ENCODE measurements at places on chromosomes 3 and 15.

GRCh38 chr3:58116161-58116955 is 94.4 kb downstream of the DNASE1L3 start:
- peak; percentile 11 for DNase-seq

GRCh38 chr3:153319705-153320554 is 157.9 kb downstream of the RAP2B start:
- DNase-seq = no peak

- DNase-seq = no peak
Measured at GRCh38 chr3:36606871-36607765, 157.2 kb downstream of the DCLK3 start.

DNA sequence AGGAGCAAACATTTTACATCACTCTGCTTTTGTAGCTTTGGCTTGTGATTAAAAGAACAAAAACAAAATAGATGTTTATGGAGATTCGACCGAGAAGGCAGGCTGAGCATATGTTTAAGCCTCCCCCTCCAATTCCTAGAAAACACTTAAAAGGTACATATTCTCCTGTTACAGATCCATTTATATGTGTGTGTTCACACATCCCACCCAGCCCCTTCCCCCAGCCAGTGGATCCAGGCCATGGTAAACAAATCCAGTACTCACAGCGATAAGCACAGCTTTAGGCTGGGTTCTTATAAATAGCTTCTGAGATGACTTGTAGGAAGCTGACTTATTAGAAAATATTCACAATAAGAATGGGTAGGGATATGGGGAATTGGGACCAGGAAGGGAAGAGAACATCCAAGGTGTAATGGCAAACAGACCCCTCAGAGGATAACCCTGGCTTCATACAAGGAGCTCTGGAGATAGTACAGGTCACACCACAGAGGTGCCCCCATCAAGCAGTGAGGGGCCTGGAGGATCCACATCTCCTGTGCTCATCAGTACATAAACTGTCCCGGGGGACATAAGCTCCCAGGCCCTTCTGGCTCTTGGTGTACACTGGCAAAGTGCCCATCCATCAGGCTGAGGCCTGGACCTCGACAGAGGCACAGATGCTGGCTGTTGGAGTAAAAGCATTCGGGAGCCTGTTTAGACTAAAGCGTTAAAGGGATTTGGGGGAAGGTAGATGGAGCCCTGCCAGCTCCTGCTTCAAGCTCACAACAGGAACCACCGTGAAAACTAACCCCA is 70.0 kb upstream of the UBE2E1 start:
- DNase-seq = no peak

- no peak for DNase-seq
Measured at GRCh38 chr3:169430707-169431404, 232.7 kb downstream of the MECOM start.

GRCh38 chr3:137588871-137589270 is 175.2 kb upstream of the SOX14 start:
- DNase-seq = no peak

- DNase-seq = no peak
Measured at GRCh38 chr3:136995652-136996051, 37.9 kb downstream of the IL20RB start.

GRCh38 chr3:37174532-37175126 is at the start of gene LRRFIP2:
LRRFIP2 (minus strand) TSS chr3:37174582; CDS start chr3:37148983, 25,599 bp downstream.
- no peak for DNase-seq

DNA sequence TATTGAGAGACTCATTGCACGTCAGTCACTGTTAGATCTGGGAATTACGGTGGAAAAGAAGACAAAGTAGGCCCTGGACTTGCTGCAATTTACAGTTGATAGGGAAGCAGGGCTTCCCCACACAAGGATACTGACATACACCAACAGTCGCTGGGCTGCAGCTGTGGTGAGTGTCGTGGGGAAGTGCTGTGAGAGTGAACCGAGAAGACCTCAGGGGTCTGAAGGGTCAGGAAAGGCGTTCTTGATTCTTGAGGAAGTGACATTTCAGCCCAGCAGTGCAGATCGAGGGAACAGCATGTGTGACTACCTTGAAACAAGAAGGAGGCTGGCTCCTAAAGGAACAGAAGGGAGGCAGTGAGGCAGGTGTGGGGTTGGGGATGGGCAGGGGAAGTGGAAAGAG is 22.5 kb downstream of the MYZAP start:
- no peak for DNase-seq

- no peak for DNase-seq
Measured at GRCh38 chr15:66838671-66839239, 136.7 kb downstream of the SMAD6 start.

DNA sequence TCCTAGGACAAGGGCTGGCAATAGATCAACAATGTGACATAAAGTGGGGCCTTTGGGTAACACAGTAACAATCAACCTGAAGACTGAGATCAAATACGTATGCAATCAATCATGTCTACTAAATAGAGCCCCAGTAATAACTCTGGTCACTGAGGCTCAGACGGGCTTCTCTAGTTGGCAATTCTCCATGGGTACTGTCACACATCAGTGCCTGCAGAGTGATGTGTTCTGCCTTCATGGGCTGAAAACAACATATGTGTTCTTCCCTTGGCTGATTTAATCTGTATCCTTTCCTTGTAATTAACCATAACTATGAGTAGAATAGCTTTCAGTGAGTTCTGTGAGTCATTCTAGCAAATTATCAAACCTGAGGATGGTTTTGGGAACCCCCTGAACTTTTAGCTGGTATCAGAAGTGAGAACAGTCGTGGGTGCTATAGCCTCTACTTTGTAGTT is 113.6 kb downstream of the TMCO5A start:
- DNase-seq = no peak

DNA sequence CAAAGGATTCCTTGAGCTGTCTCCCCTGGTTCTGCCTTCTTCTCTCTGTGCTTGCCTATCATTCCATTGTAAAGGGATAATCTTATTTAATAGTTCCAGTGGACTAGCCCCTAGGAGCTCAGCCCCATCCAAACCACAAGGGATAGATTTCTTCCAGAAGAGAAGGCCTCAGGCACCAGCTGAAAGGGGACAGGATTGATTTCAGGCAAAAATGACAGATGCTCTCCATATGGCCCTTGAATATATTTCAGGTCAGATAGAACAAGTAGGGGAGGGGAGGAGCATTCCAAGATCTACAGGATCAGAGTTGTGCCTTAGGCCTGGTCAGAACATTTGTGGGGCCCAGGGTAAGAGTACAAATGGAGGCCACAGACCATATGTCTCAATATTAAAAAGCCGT is 85.3 kb downstream of the RPLP1 start:
- no peak for DNase-seq

GRCh38 chr15:36469311-36469966 is 110.0 kb upstream of the CDIN1 start:
- DNase-seq = no peak

GRCh38 chr3:119738741-119739140 is 35.9 kb downstream of the CFAP91 start:
- DNase-seq = no peak

DNA sequence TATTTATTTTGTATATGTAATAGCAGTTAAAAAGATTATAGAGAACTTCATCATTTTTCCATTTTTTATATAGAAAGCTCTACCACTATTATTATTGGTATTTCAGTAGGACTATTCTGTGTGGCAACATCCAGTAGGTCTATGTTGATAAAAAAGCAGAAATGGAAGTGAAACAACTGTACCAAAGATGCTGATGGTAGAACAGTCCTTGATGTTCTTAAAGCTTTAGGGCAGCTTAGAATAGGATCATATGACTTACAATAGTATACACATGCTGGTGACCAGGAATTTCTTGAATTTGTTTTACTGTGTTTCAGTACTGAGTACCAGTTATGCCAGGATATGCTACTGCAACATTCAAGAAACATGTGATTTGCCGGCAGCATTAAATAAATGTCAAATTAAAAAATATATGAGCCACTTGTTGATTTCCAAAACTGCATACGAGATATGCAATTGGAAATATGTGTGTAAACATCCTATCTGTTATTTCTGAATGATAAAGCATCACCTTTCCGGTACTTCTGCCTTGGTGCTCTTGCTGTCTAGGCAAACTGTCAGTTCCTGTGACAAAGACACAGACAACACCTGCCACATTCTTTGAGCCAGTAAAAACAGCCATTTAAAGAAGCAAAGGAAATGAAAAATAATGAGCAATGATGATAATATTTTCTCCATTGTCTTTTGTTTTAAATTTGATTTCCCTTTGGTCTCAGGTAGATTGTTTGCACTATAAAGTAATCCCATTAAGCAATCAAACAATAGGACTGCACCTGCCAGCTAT is 649.2 kb downstream of the ZPLD1 start:
- DNase-seq = no peak

- DNase-seq = no peak
Measured at GRCh38 chr15:71782422-71783165, 27.8 kb upstream of the NR2E3 start.

DNA sequence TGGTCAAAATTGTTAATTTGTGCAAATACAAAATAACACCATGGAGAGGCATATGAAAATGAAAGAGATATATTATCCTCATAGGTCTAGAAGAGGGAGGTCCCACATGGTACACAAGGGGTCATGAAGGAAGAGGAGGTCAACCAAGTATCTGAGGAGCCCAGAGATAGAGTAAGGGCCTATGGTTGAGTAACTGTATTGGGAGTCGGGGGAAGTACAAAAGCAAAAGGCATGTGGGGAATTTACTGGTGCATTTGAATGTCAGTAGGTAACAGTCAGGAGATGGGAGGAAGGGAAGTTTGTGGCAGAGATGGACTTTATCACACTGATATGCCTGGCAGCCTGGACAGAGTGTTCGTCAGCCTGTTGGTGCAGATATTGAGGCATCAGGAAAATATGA is 1113.7 kb downstream of the OTOL1 start:
- no peak for DNase-seq

DNA sequence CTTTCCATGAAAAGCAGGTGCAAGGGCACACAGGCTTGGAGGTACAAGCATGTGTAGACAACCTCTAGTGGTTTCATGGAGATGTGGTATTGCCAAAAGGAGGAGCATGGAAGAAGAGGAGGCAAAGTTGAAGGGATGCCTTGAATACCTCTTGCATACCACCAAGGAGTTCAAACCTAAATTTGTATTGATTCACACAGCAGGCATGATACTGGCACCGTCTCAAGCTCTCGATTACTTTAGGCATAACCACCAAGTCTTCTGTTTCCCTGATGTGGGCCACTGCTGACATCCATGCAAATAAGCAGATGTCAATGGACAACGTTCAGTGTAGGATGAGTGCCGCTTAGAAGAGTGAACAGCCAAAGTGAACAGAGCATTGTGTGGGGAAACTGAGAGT is 87.1 kb downstream of the SCN11A start:
- DNase-seq = no peak

GRCh38 chr3:166422556-166422955 is 585.3 kb upstream of the BCHE start:
- no peak for DNase-seq

- DNase-seq = no peak
Measured at GRCh38 chr3:48432411-48433371, 2.8 kb upstream of the PLXNB1 start.

DNA sequence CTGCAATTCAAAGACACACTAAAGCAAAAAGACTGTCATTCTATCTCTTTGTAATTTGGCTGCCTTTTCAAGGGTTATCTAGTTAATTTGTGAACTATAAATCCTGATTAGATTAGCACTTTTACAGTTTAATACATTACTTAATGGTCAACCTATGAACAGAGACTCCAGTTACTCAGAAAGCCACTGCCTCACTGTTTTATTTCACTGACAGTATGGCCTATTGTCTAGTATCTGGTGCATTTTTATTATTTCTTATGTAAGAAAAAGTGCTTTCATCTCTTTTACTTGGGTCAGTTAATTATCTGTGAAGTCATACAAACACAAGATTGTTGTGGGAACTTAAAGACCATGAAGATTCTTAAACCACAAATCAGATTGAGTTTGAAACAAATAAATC is 133.8 kb downstream of the ZBBX start:
- no peak for DNase-seq

DNA sequence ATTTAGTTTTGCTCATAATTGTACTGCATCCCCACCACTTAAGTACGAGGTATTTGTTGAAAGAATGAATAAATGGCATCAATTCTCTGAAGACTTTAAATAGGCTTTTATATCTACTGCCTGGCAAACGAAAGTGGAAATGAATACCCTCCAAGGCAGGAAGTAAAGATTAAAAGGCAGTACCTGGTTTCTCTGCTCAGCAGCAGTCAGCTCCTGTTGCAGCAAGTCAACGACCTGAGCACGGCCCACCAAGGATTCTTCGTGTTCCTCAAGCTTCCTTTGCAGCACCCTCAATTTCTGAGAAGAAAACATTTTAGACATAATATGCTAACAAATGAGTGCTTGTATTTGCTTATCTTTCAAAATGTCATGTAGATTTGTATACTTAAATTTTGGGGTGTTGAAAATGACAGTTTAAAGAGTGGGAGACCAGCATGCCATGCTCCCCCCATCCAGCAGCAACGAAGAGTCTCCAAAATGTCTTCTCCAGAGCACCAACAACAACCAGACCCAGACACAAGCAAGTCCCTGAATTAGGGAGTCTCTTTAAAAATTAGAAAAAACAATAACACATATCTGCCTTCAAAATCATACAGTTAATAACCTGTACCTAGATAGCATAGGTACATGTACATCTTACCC is 31.2 kb downstream of the GOLGB1 start:
- DNase-seq = no peak

DNA sequence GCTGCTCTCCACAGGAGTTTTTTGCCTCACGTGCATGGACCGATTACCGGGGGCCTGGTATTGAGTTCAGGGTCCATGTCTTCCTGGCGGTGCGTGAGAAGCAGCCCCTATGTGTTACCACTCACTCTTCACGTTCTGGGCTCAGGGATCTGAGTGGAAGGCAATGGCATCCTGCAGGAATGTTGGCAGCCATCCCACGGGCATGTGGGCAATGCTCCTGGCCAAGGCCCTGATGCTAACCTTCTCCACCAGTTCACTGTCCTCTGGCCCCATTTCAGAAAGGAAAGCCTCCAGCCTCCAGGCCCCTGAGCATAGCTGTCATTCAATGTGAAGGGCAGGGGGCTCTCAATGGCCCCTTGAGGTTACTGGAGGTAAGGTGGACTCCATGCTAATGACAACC is 43.0 kb upstream of the KY start:
- DNase-seq = no peak

- DNase-seq = no peak
Measured at GRCh38 chr3:5297895-5298294, 110.4 kb downstream of the EDEM1 start.

- no peak for DNase-seq
Measured at GRCh38 chr3:182621435-182622240, 171.7 kb upstream of the ATP11B start.

DNA sequence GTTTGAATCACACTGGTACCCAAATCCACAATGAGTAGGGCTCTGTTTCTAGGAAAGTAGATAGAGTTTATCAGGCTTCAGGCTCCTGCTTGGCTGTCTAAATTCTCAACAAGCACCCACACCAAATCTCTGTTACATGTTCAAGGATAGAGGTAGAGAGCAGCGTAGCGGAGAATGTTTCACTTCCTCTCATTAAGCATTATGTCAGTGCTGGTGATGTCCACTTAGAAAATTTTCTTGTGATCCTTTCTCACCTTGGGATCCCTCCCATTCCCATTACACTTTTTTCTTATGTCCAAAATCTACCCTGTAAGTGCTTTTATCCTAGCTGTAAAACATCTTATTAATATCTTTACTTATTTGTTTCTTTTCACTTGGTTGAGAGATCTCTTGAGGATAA is 34.7 kb upstream of the GCSAM start:
- DNase-seq = no peak

GRCh38 chr3:55516392-55517030 is 29.4 kb upstream of the WNT5A start:
- no peak for DNase-seq

Measured in activated CD4-positive, alpha-beta T cell treated with anti-CD3 and anti-CD28 coated beads for 1 hour (primary cell).